ENCODE measurements at places on chromosomes 12 and 14.

DNA sequence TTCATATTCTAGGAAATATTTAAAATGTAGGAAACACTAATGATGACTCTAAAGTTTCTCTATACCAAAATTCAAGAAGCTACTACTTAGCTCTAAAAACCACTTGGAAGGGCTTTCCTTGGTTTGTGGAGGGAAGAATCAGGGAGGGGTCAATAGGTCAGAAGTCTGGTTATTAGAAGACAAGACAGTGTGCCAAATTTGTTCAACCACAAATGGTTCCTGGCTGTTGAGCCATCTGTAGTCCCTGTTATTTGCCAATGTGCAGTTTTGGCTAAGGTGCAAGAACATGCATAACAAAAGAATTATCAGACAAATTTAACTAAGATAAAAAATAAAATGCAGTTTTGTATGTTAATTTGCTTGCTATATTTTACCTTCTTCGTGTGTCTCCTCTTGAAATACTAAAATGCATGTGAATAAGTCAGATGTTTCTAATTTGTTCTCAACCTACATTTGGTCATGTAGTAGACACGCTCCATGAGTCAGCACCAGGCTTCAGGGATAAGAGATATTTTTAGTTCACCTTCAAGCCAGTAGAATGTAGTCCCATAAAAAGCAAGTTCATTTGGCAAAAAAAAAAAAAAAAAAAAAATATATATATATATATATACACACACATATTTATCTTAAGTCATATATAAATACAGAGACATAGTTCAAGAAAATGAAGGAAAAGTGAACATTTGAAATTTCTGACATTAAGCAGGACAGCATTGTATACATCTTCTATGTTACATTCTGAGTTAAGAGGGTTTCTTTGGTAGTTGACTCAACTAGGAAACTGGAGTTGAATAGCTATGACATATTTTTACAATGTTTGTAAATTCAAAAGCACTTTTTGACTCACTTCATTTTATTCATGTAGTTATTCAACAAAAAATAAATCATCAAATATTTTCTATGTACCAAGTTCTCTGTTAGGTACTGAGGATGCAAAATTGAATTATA, 123.3 kb downstream of the KCNC2 start:
- DNase-seq: no peak

DNA sequence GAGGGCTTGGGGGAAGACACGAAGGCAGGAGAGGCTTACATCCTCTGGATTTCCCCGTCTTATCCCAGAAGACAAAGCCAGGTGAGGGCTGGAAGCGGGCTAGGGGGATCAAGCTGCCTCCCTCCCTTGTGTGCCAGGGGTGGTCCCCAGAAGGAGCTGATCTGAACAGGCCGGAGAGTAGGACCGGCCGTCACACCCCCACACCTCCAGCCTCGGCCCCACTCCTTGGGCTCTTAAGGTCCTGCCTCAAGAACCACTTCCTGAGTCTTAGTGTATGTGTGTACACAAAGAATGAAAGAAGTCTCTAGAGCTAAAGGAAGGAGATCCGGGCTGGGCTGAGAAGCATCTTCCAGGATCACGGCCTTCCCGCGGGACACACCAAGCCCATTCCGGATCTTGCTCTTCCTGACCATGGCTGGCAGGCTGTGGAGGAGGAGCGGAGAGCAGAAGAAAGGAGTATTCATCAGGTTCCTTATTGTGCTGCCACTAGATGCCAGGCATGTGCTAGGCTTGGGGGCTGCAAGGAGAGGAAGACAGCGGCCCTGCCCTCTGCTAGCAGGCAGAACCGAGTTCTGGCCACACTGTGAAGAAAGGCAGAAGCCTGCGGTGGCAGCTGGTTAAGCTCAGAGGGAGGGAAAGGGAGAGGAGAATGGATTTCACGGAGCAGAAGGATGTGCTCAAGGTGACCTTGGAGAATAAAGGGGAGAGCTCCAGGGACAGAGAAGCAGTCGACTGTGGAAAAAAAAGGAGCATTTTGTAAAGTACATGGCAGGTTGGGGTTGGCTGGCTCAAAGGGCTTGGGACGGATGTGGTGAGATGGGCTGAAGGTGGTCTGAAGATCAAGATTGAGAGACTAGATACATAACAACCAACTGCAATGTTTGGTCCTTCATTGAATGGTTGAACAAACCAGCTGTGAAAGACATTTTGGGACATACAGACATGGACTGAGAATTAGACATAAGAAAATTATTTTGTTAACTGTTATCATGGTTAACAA, 1.3 kb upstream of the CD63 start:
- no peak for DNase-seq

GRCh38 chr12:78146365-78146772, 315.7 kb downstream of the NAV3 start:
- peak; percentile 51 for DNase-seq

GRCh38 chr12:16939871-16940306, 333.9 kb upstream of the LMO3 start:
- peak; percentile 4 for DNase-seq
